ENCODE measurements at places on chromosomes 11 and 22.
A peak's percentile ranks its signal among the peaks of the same experiment; 100 is the strongest.

DNA sequence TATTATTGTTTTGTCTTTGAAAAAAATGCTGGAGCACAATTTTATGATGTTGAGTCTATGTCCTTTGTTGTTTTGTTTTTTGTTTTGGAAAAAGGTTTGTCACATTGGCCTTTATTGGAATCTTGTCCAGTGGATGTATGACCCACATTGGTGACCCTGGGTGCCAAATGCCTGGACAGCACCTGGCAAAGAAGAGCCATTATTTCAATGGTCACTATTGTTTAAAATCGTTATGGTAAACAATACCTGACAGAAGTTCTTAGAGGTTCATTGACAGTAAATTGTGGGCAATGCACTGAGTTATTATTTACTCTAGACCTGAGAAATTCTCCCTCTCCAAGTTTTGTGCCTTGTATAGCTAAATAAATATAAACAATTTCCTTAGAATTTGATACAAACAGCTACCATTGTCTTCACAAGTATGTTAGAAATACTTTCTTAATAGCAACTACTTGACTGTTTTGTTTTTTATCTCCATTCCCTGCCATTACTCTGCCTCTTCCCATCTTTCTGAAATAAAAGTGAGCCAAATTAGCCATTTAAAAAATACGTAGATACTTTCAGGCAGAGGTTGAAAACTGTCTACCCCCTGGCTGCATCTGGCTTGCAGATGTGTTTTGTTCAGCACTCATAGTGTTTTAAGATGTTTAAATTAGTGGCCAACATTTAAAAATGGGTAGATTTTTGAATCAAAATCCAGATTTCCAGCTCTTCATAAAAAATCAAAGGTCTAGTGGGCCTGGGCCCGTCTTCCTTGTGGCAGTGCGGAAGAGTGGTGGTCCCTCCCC is 39.9 kb downstream of the BMAL1 start:
- no peak for DNase-seq

- DNase-seq = no peak
These were observed 872.0 kb downstream of the BRD1 start for GRCh38 chr22:48955351-48956311.

DNA sequence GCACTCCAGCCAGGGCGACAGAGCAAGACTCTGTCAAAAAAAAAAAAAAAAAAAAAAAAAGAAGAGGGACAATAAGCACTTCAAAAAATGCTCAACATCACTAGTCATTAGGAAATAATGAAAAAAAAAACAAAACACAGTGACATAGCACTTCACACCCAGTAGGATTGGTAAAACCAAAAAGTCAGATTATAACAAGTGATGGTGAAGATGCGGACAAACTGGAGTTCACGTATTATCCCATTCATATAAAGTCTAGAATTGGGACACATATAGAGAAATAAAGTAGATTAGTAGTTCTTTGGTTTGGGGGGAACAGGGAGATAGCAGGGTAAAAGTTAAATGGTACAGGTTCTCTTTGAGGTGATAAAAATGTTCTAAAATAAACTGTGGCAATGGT is 64.6 kb downstream of the MRTFA start:
- no peak for DNase-seq

GRCh38 chr11:19868281-19868821 is 155.7 kb downstream of the NAV2 start:
- peak; percentile 31 for DNase-seq

- peak; percentile 88 for DNase-seq
These were observed 4.5 kb downstream of the TMEM134 start for GRCh38 chr11:67464411-67465188.

DNA sequence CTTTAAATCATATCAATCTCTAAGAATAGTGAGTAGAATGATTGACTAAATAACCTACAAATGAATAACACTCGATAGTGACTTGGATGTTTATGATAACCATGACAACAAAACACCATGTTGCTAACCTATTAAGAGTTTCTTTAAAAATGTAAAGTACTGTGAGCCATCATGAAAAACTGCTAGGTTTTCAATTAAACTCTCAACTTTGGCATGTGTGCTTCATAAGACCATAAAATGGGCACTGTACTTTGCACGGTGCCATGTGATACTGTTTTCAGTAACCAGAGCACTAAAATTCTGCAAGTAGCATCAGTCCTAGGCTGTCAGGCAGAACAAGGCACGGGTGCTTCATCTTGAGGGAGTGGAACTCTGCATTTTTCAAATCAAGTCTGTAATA is 96.2 kb upstream of the TRIM77 start:
- DNase-seq = no peak

DNA sequence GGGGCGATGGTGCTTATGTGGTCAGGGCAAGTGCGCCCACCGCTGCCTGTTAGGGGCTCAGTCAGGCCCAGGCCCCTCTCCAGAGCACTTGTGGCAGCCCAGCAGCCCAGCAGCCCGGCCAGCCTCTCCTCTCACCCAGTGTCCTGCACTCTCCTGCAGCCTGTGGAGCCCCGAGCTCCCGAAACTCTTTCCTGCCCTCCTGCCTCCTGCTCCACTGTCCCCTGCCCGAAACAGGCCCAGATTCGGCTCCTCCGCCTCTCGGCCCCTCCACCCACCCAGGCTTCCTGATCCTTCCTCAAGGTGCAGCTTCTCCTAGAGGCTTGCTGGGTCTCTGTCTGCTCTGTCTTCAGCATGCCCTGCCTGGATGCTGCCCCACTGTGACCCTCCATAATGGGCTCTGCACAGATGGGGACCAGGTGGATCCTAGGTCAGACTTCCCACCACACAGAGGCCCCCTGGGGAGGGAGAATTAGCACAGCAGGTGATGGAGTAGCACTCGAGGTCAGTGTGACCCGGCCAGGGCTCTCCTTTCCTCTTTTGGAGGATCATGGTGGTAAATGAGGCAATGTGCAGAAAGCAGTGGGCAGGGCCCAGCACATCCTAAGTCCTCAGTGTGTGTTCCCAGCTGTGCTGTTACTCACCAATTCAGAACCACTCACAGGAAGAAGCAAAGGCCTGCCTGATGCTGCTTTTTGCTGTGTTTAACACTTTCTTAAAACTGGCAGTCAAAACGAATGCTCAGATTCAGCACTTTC is 18.6 kb upstream of the NAP1L4 start:
- DNase-seq = no peak

DNA sequence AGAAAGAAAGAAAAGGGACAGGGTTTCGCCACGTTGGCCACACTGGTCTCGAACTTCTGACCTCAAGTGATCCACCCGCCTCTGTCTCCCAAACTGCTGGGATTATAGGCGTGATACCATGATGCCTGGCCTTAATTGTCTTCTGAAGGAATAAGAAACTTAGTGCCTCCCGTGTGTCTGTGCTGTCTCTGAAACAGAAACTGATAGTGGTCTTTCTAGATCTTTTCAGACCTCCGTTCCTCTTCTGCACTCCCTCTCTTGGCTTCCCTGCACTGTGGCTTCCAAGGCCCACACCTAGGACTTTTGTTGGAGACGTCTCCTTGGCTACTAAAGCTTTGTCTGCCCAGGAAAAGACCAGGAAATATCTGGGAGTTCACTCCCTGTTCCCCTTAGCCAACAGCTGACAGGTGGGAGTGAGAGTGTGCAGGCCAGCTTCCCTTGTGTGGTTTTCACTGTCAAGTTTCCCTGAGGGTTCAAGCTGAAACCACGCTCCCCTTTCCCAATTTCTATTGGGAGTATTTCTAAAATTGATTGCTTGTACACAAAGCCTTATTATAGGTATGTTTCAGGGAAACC is 10.1 kb upstream of the HTR3B start:
- DNase-seq = no peak

GRCh38 chr11:86938900-86939880 is 16.0 kb downstream of the FZD4 start:
- peak; percentile 70 for DNase-seq

DNA sequence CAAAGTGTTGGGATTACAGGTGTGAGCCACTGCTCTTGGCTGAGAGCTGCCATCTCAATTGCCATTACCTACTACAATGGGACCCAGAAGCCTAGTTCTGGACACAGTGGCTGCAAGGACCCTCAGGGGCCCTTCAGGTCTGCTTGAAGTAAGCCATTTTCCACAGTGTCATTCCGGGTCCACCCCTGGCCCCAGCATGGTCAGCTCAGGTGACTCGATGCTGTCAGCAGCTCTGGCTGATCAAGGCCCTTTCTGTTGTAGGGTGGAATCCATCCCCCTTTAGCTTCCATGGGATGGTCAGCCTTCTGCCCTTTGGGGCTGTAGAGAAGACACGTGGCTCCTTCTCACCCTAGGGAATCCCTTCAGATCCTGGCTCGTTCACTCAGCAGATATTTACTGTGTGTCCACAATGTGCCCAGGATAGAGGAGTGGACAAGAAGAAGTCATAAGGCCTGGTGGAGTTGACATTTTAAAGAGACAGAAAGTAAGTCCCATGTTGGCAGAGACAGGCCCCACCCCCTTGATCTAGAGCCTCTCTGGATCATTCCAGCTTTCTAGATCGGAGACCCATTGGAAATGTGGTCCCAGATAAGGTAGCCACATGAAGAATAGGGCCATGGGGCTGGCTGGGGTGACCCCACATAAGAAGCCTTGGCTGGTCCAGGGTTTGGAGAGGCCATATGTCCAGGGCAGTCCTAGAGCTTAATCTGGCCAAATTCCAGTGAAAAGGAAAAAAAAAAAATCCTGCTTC is 15.1 kb upstream of the KAT5 start:
- no peak for DNase-seq

GRCh38 chr22:32354360-32355351 is 3.0 kb upstream of the RFPL3 start:
- no peak for DNase-seq

DNA sequence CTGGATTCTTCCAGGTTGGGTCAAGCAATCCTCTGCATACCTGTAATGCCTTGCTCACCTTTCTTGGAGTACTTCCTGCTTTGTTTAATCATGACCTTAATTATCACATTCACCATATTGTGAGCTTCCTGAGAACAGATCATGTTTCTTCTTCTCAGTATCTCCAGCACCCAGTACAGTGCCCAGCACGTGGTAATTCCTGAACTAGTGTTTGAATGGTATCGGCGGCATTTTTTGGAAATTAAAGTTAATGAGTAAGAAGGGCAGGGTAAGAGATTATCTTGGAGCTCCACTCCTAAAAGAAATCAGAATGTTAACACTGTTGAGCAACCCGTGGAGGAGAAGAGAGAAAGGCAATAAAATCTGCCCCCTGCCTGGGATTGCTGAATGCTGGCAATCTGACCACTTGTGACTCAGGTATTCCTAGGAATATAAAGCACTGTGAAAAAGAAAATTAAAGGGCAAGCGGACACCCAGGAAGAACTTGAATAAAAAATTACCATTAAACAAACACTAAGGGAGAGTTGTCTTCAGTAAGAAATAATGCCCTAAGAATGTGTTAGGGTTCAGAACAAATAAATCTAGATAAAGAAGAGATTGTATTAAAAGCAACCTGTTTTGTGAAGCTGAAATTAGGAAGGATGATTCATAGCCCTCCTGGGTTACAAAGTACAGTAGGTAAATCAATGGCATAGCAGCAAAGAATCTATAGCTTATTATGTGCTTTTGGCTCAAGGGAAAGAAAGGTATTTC is 92.9 kb downstream of the PDHX start:
- no peak for DNase-seq

GRCh38 chr11:67435727-67436458 is 1.6 kb downstream of the PTPRCAP start:
- no peak for DNase-seq

DNA sequence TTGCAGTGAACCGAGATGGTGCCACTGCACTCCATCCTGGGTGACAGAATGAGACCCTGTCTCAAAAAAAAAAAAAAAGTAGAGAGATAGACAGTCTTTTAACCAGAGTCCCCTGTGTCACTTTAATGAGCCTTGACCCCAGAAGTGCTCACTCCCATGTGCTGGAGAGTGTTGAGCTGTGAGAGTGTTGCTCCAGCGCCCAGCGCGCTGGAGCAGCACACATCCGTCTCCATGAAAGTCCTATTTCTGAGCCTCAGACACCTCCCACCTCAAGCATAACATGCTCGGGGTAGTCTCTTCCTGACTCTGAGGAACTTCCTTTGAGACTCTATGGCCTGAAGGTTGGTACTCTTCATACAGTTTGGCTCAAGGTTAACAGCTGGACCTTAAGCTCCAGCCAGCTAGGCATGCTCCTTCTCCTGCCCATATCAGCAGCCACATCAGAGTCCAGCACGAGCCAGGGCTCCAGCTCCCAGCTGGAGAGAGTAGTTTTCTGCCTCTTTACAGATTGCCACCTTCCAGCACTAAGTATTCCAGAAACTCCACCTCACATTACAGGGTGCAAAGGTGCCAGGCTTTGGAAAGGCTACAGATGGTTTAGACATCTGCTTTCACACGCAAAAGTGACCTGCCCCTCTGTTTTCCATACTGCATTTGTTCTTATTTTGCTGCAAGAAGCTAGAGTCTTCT is 29.4 kb upstream of the UBASH3B start:
- no peak for DNase-seq

- DNase-seq = peak; percentile 88
These were observed 6.4 kb downstream of the VPS51 start for GRCh38 chr11:65102142-65103095.
